ENCODE measurements at places on chromosomes 7 and 10.
A peak's percentile ranks its signal among the peaks of the same experiment; 100 is the strongest.

DNA sequence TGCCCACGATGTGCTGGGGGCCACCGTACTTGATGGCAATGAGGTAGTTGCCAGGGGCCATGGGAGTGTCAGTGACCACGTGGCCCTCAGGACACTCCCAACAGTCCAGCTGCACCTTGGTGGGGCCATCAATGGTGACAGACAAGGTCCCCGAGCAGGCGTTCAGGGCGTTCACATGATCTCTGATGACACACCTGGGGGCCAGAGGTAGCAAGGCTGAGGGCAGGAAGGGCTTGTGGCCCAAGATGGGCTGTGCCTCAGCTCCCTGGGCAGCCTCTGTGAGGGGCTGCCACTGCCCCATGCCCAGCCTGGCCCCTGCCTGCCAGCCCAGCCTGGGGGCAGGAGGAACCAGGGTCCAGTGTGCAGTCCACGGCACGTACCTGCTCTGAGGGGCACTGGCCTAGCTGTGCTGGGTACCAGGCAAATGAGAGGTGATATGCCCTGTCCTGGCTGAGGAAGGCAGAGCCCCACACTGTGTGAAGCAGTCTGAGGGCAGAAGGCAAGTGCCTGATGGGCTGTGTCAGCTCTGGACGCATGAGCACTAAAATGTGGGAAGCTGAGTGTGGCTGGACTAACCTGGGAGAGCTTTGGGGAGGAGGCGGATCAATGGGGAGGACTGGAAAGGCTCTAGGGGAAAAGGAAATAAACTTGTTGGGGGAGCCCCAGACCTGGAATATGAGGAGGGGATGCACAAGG, 3.5 kb upstream of the KCP start:
- DNase-seq = no peak

DNA sequence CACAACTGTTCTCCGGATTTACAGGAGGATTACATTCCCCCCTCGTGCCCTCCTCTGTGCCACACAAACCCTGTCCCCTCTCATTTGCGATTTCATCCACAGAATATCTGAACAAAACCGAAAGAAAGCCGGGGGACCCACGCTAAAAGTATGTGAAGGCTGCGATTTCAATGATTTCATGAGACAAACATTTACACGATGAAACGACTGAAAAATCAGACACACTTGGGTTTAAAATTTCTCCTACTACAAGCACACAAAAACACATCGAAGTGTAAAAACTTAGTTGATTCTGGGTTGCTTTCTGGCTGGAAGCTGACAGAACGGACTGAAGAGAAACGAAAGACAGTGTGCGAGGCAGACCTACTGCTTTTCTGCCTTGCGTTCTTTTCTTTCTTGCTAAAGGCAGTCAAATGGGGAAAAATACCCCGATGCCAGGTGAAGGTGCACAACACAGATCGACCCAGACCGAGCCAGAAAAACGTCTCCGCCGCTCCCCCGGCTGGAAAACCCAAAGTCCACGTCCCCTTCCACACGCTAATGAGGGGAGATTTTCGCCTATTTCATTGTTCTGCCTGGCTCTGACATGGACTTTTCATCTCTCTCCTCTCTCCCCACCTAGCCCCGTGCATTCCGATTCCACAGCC, 1.2 kb downstream of the HIPK2 start:
- DNase-seq = peak; percentile 9

DNA sequence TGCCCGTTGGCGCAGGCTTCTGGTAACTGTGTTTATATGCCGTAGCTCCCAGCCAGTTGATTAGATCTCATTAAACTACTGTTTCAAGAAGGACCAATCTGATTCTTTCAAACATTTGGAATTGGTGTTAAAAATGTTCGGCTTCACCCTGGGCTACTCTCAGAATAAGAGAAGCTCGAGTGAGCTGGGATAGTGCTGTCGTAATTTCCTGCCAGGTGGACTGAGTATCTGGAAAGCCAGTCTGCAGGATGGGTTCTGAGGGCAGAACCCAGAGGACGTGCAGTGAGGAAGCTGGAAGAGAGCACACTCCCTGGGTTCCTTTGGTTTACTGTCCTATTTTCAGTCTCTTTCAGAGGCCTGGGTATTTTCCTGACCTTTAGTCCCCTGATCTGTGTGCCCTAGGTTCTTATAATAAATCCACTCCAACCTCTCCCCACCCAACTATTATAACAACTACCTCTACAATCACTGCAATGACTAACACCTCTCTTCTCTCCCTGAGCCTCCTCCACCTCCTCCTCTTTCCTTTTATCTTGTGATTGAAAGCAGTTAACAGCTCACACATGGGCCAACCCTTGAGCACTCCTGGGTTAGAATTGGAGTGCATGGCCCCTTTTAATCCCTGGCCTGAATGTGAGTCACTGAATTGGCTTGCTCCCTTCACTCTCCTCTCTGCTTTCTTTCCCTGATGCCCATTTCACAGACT, 63.0 kb downstream of the AOAH start:
- no peak for DNase-seq

DNA sequence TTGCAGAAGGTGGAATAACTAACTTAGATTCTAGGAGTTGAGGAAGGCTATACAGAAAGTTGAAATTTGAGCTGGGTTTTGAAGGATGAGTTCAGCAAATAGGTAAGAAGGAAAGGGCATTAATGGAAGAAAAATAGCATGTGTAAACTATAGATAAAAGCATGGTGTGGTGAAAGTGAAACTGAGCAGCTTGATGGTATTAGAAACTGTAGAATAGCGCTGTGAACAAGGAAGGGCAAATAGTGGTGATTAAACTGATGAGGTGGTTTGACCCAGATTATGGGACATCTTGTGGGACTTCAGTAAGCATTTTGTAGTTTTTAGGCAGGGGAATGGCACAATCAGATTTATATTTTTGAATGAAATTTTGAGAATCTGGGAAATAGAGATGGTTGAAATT, 90.5 kb downstream of the EXOC6 start:
- no peak for DNase-seq

- DNase-seq = no peak
Measured at GRCh38 chr10:6089334-6090219, 743 bp downstream of the RBM17 start.

DNA sequence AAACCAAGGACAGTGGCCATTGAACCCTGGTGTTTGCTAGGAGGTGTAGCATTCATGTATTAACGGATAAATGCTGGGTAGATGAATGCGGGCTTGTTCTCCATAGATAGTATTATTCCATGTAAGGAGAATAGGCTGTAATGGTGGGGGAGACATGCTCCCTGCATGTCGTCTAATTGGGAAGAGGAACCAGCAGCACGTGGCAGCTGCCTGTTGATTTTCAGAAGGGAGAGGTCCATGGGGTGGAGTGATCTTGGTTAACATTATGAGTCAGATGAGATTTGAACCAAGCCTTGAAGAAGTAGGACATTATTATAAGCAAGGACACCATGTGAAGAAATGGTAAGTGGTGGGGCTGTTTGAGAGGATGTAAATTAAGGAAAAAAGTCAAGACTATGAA, 112.5 kb downstream of the WNT2 start:
- DNase-seq = no peak

GRCh38 chr7:91634485-91635177, 245.9 kb downstream of the MTERF1 start:
- DNase-seq = no peak

DNA sequence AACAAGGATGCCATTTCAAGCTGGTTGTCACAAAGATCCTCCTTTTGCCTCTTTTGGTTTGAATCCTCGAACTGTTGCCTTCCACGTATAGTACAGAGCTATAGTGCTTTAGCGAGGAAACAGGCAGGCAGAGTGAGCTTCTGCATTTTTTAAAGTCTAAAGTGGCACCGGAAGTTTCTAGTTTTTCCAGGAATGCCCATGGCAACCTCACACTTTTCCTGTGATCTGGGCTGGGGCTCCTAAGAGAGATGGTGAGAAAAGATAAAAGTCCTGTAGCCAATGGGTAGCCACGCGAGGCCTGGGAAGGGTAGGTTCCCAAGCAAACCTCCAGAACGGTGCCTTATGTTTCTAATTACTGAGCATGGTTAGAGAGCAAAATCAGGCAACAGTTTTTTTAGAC, 76.7 kb downstream of the CALD1 start:
- no peak for DNase-seq

GRCh38 chr7:27171637-27172314, 2.3 kb downstream of the HOXA10 start:
- no peak for DNase-seq

DNA sequence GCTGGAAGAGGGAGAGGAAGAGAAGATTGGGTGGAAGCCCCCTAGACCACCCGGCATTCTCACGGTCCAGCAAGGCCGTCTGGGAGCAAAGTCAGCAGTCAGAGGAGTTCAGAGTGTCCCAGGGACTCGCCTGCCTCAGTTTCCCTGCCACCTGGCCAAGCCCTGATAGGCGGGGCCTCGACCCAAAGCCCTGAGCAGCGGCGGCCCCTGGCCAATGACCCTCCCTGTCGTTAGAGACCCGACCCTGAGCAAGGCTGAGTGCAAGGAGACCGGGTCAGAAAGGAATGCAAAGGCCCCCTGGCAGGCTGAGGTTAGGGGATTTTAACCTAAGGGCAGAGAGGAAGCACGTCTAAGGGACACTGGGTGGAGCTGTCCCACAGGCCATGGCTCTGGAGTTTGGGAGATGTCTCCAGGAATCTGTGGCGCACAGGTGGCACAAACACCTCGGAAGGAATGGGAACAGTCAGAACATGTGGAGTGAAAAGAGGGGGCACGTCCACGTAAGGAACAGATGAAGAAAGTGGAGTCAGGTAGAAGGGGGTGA, 196.8 kb upstream of the PDE1C start:
- DNase-seq = no peak

DNA sequence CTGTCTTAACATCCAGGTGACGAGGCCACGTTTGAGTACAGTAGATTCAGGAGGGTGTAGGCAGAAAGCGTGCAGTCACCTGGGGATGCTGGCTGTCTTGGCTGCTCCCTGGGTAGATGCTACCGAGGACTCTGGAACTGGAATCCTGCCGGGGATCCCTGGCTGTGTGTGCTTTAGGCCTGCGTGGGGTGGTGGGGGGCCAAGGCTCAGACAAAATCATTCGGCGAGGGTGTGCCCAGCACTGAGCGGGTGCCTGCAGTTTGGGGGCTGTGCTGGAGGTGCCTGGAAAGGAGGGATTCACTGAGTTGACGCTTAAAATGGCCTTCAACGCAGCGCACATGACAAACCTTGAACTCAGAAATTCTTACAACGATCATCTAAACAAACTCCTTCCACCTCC, 93.5 kb upstream of the PODXL start:
- DNase-seq = no peak

- DNase-seq = no peak
Measured at GRCh38 chr7:131627735-131628190, 71.3 kb upstream of the PODXL start.

DNA sequence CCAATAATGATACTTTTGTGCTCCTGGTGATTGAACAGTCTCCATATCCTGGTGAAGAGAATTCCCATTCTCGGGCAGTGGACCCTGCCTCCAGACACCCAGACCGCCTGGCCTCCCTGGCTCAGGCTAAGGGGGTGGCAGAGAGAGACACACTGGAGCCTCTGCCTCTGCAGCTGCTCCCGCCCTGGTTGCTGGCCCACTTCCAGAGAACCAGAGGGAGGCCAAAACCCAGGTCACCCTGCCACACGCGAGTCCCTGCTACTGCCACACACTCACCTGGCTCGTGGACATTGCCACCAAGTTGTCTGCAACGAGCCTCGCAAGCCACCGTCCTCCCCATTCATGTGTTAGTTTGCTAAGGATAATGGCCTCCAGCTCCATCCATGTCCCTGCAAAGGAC, 221.8 kb downstream of the HPSE2 start:
- no peak for DNase-seq

DNA sequence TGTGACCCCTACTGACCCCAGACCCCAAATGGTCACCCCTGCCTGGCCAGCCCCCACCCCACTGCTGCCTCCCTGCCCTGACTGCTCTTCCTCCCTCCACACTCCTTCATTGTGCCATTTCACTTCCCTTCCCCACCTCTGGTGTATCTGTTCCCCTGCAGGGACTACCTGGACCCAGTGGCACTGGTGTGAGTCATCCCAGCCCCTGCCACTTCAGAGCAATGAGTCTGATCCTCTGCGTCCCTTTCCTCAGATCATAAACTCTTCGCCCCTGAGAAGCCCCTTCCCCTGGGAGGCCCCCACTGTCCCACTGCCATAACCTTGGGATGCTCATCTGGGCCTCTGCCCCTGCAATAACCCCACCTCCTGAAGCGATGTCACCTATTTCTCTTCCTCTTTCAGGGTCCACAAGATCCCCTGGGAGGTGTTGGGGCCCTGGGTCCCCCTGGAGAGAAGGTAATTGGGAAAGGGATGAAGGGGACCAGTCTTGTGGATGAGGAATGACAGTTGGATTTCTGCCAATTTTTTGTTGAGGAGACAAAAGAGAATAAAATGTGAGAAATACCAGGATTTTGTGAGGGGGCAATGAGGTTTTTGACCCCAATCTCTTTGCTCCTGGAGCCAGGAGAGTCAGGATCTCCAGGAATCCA, 19.1 kb upstream of the VOPP1 start:
- no peak for DNase-seq

DNA sequence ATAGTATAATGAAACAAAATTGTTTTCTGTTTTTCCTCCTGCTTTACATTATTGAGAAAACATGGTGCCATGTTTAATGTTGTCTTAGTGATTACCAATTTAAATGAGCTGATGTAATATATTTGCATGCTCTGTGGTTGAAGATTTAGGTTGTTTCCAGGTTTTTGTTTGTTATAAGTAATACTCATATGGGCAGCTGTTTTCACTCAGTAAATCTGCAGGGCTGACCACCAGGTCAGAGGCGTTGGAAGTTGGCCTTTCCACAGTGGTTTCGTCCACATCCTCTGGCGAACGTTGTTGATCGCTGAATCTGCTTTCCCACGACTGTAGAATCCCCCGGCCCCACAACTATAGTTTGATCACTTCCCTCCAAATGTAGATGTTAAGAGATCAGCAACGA, 21.6 kb upstream of the PURB start:
- DNase-seq = no peak
